ENCODE measurements at places on chromosomes 2 and 18.

- no peak for DNase-seq
These were observed 34.7 kb downstream of the SPOPL start for GRCh38 chr2:138536302-138536701.

GRCh38 chr2:62738981-62739936, 33.7 kb downstream of the EHBP1 start:
- no peak for DNase-seq

DNA sequence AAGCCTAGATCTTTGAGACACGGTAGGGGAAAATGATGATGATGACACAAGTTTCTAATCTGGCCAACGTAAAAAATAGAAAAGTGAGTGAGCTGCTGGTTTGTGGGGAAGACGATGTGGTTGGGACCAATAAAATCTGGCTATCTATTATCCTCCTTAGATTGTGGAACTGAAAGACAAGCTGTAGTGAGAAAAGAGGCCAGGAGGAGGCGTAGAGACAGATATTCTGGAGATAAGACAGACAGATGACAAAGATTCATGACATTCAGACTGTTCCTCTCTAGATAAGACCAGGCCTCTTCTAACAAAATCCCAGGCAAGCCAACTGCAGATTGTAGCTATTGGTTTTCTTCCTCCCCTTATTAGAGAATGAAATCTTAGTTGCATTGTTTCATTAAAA, 376.3 kb upstream of the UBE2E3 start:
- DNase-seq = no peak

- DNase-seq = peak; percentile 26
These were observed 112.8 kb downstream of the ZNF521 start for GRCh38 chr18:25239151-25239550.

GRCh38 chr2:179938026-179938425, 69.1 kb downstream of the CWC22 start:
- DNase-seq = no peak

- DNase-seq = no peak
These were observed 137.2 kb upstream of the TTC39C start for GRCh38 chr18:23877371-23877770.

GRCh38 chr2:143717053-143717452, 587.8 kb downstream of the ARHGAP15 start:
- DNase-seq = no peak

DNA sequence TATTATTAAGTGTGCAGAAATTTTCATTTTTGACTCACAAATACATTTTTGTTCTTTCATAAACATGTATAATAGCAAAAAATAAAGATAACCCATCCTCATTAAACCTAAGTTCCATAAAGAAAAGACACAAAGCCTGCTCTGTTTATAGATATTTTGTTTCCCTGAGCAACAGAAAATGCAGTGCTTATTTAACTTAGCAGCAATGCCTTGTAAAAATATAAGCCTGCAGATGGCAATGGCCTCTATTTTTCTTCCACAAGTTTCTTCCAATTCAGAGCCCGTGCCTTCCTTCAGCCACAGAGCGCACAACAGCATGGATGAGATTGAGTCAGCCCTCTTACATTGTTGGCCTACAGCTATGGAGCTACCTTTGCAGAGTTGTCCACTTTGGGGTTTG, 43.6 kb downstream of the PKP4 start:
- DNase-seq = no peak
